Activated CD4-positive, alpha-beta T cell treated with anti-CD3 and anti-CD28 coated beads for 1 hour (primary cell): ENCODE measurements at places on chromosomes 3 and 15.
A peak's percentile ranks its signal among the peaks of the same experiment; 100 is the strongest.

- no peak for DNase-seq
These were observed 8.0 kb upstream of the RPS27L start for GRCh38 chr15:63165166-63165859.

GRCh38 chr15:99631255-99631654 is 65.5 kb downstream of the MEF2A start:
- no peak for DNase-seq

DNA sequence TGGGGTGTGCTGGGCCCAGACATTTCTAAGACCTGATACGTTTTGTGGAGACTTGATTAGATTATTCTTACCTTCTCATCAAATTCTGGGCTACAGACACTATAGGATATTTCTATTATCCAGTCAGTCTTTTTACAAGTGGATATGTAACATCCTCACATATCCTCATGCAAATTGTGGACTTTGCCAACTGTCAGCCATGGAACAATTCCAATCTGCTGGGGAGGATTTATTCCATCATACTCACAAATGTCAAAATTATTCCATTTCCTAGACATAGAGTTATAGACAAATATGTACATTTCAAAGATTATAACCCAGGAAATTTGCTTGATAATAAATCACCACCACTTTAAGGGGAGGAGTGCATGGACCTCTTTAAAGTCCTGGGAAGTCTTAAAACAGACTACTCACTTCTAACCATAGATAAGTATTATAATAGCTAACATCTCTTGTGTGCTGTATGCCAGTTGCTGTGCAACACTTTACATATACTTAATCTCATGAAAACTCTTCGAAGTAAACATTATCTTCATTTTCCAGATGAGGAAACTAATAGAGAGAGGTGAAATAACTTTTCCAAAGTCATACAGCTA is 44.4 kb downstream of the CADPS start:
- no peak for DNase-seq

DNA sequence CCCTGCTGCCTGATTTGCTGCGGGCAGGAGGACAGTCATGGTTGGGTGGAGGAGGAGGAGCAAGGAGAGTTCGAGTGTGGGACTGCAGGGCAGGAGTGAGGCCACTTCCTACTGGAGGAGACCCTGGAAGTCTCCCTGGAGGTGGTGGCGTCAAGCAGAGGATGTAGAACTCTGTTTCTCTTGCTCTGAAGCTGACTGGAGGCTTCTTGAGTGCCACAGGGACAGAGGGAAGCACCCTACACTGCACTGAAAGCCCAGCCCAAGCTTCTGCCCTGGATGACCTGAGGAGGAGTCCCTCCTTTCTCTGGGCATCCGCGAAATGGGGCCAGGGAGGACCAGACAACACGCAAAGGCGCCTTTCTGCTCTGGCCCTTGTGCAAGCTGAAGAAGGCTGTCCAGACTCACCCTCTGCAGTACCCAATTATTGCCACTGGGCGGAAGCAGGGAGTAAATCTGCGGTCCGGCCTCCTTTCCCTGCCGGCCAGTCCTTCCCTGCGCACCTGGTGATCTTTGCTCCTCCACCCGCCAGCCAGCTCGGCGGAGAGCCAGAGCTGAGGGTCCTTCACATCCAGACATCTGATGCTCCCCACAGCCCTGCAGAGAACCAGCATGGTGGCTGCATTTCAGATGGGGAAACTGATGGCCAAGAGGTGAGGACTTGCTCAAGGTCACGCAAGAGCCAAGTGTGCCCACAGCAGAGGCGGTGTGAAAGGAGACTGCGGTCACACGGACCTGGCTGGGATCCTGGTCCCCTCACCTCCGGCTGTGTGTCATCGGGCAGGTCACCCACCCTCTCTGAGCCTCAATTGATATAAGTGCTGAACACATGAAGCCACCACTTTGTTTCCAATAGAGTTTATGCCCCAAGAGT is 207.1 kb downstream of the TBC1D2B start:
- no peak for DNase-seq

- DNase-seq: no peak
These were observed 181.7 kb upstream of the MME start for GRCh38 chr3:154898443-154898842.

- DNase-seq: no peak
These were observed 61.7 kb upstream of the VGLL3 start for GRCh38 chr3:87052499-87053260.

GRCh38 chr15:53133255-53133850 is 343.2 kb upstream of the ONECUT1 start:
- no peak for DNase-seq

DNA sequence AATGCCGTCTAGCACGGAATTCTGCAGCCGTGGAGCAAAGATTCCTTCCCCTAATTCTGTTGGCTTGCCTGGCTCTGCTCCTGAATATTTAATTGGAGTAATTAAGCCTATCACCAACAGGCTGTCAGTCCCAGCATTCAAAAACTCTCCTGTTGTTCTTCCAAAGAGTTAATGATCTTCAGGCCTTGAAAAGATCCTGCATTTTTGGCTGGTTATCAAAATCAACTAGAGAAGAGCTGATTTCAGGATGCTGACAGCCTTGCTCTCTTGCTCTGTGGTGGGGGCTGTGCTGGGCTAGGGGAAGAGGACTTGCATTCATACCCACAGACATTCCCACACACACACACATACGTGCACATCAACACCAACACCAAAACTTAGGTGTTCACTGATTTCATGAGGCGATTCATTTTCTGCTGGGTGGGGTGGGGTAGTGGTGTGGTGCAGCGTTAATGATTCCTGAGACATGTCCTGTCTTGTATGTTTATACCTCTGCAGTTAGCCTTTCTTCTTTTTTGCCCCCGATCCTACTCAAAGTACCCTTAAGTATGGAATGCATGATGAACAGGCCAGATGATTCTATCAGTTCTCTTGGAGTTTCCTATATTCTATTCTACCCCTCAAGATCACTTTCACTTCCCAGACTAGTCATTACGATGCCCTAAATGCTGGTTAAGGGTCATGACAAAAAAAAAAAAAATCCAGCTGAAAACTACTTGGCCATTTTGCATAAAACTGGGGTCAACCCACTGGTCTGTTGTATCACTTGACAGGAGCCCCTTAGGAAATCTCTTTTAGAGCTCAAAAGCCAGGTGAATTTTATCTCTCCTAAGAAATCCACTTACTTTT is 42.3 kb downstream of the CPN2 start:
- no peak for DNase-seq

GRCh38 chr3:188589071-188589470 is 435.1 kb downstream of the LPP start:
- DNase-seq: no peak

DNA sequence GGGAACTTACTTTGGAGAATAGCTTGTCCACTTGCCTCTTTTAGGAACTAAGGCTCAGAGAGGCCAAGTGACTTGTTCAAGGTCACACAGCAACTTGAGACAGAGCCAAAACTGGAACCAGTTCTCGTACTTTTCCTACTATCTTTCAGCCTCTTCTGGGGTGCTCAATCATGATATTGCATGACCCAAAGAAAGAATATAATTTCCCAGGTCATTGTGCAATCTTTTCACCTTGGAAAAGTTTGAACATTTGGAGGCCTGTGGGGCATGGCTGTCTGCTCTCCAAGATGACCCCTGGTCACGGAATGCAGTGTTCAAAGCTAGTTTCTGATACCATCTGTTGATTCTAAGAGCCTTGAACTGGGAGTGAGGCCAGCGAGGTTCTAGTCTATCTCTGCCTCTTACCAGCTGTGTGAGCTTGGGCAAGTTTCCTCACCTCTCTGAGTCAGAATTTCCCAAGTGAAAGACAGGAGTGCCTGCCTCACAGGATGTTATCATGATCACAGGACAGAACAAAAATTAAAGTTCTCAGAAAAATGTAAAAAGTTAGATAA is 89.7 kb downstream of the BDH1 start:
- DNase-seq: no peak

- no peak for DNase-seq
These were observed 3.1 kb downstream of the MAP3K13 start for GRCh38 chr3:185366074-185366335.

DNA sequence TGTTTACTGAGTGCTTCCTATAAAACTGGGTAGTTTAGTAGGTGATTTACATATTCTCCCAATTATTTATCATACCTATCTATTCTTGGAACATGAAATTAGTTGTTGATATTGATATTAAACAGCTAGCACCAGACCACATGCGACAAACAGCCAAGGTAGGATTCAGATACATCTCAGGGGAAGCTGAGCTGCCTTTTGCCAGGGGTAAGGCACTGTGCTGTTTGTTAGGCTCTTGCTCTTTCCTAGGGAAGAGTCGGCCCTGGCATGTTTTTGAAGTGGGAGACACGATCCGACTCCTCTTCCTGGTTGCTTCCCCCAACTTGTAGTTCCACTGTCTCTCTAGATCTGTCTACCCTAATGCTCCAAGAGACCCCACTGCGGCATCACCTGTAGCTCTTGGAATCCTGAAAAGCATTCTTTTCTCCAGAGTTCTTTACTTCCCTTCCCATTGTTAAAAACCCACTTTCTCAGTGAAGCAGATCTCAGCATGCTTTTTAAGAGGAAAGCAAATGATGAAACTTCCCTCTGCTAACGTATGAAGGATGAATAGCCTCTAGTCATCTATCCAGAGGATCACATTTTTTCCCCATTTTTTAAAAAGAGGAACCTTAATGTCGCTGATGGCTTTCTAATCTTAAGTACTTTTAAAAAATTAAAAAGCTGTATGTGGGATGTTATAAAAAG is 138.4 kb downstream of the GHSR start:
- no peak for DNase-seq

DNA sequence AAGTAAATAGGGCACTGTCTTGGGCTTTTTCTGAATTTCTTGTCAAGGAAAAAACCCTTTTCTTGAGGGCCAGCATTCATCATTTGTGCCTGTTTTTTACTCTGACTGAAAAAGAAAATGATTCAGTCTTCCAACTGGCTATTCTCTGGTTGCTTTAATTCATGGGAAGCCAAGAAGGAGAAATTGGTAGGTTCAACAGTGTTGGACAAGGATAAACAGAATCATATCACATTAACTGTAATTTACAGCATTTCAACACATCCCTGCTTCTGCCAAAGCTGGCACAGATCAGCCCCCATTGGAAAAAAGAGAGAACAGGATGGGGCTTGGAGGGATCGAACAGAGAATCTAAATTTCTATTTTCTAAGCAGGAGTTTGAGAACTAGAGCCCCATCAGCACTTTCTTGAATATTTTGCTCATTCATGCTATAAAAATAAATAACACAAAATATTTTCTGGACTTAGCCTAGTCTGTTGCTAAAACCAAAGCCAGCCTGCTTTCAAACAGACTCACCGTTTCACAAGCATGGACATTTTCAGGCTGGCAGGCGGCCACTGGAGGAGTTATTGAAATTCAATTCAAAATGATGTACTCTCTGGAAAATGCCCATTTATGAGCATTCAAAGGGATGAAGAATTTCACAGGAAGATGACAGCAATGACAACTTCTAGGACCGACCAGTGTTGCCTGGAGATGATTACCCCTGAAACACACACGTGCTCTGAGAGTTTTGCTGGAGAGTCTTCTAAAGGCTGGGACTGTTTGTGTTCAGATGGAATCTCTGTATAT is 181.2 kb downstream of the WNT5A start:
- DNase-seq: no peak

GRCh38 chr15:72199721-72200212 is 2.2 kb upstream of the GRAMD2A start:
- peak; percentile 67 for DNase-seq

DNA sequence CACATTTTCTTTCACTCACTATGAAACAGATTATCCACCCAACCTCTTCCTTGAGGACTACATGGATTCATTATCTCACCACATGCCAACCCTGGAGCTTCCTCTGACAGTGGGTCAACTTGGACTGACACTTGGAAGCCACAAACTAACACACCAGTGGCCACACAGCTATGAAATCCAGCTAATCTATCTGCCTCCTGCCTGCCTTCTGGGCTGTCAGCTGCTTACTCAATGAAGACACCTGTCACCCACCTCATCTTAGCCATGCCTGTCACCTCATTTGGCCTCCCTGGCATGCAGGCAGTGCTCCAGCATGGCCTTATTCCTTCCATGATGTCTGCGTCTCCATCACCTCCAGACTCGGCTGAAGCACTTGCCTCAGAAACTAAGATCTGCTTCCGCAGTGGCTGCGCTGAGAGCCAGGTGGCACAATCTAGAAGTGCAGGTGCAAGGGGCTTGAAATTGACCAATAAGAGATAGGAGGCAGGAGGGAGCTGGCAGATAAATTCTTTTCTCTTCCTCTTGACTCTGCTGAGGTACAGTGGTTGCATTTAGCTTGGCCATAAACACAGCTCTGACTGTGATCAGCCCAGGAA is 105.2 kb upstream of the RNF7 start:
- DNase-seq: no peak

DNA sequence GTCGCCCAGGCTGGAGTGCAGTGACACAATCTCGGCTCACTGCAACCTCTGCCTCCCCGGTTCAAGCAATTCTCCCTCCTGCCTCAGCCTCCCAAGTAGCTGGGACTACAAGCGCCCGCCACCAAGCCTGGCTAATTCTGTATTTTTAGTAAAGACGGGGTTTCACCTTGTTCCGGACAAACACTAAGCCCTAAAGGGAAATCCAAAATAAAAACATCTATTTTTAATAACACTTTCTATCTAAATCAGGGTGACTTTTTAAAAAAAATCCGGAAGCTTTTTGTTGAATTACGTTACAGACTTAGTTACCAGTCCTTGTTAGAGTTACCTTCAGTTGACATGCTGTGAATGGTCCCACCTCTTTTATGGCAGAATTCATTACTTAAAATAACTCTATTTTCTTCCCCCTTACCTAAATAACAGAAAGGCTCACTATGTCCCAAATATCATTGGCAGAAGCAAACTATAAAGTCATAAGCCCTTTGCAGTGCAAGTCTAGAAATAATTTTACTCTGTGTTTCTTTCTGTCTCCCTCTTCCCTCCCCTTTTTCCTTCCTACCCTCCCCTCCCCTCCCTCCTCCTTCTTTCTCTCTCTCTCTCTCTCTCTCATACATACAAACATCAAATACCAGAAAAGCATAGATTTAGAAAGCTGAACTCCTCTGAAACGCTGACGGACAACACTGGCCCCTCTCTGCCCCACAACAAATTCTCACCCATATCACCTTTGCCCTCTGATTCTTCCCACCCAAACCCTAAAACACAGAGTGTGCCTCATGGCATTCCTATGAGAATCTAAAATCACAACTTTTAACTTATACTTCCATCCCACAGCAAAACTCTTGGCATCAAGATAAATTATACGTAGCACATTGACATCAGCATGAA is 18.3 kb downstream of the THBS1 start:
- DNase-seq: no peak

- no peak for DNase-seq
These were observed 43.1 kb upstream of the ZNF774 start for GRCh38 chr15:90309020-90309419.

- DNase-seq: no peak
These were observed 46.4 kb upstream of the SYNM start for GRCh38 chr15:99058421-99058870.

- DNase-seq: no peak
These were observed 115.1 kb downstream of the LIPC start for GRCh38 chr15:58546635-58547627.

GRCh38 chr3:58487140-58487886 is 4.6 kb upstream of the KCTD6 start:
- no peak for DNase-seq

DNA sequence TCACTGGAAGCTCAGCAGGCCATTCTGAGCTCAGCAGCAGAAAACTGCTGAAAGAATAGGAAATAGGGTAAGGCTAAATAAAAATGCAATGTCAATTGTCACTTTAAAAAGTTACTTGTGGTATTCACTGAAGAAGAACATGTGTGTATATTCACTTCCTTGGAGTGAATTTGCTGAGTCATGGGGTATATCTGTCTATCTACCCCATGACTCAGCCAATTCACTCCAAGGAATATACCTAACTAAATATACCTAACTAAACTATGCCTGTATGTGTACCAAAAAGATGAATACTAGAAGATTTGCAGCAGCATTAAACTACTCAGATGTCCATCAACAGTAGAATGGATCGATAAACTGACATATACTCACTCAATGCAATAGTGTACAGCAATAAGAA is 69.5 kb upstream of the KCNAB1 start:
- DNase-seq: no peak
